Germinal center (tissue), 1 donor: ENCODE measurements at places on chromosomes 3 and 15.

DNA sequence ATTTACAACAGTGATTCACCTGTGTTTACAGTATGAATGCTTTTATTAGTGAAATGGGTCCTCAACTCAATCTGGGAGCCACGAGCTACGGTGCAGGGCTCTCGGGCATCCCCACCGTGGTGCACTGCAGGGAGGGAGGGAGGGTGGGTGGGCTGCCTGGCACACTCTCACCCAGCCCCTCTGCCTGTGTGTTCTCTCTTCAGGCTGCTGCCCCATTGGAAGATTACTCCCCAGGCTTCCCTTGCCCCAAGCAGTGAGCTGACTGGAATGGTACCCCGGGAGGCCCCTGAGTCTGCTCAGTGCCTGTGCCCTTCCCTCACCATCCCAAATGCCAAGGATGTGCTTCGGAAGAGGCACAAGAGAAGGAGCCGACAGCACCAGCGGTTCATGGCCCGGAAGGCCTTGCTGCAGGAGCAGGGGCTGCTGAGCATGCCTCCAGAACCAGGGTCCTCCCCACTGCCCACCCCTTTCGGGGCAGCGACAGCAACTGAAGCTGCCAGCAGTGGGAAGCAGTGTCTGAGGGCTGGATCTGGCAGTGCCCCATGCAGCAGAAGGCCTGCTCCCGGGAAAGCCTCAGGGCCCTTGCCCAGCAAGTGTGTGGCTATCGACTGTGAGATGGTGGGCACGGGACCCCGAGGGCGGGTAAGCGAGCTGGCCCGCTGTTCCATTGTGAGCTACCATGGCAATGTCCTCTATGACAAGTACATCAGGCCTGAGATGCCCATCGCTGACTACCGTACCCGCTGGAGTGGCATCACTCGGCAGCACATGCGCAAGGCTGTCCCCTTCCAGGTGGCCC lies 5.0 kb downstream of the AEN start:
- DNase-seq = no peak

DNA sequence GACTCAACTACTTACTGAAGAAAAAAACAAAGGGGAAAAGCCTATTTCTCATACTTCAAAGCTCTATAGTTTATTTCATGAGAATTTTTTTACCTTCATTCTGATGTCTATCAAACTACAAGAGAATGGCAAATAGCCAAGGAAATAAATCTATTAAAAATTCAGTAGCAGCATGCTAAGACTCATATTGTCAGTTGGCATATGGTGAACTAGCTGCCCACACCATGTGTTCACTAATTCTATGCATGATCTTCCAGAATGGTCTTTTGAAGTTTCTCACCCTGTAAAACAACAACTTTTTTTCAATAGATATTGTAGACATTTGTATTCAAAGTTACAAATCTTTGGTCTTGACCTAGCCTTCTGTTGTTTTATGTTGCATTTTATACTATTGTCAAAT lies 386.2 kb downstream of the RSL24D1 start:
- no peak for DNase-seq

DNA sequence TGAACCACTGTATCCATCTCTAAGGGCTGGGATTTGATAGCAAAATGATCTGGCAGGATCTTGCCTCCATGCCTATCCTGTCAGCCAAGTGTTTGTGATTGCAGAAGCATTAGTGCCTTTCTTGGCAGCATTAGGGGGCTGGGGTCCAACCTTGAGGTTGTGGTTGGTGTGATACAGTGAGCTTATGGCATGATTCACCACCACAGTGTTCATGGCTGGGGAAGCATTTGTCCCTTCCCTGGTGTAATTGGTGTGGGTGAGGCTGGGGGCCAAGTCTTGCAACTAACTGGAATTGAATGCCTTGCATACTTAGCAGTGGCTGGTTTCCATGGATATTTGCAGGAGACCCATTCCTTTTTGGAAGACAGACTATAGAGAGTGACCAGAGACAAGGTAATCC lies 271.0 kb upstream of the TBL1XR1 start:
- DNase-seq = no peak

GRCh38 chr3:17149076-17149475 lies 264.3 kb downstream of the PLCL2 start:
- no peak for DNase-seq

- peak; percentile 35 for DNase-seq
These were observed 995 bp downstream of the CHST14 start for GRCh38 chr15:40471808-40472150.

- DNase-seq = no peak
These were observed 932 bp upstream of the VPS8 start for GRCh38 chr3:184811034-184811433.

- DNase-seq = peak; percentile 32
These were observed 107.6 kb downstream of the PEX5L start for GRCh38 chr3:179929091-179929529.
